Fibroblast of mammary gland (primary cell): ENCODE measurements at places on chromosomes 4 and X.

GRCh38 chr4:41176340-41176739 lies 38.0 kb downstream of the APBB2 start:
- DNase-seq: peak; percentile 74

DNA sequence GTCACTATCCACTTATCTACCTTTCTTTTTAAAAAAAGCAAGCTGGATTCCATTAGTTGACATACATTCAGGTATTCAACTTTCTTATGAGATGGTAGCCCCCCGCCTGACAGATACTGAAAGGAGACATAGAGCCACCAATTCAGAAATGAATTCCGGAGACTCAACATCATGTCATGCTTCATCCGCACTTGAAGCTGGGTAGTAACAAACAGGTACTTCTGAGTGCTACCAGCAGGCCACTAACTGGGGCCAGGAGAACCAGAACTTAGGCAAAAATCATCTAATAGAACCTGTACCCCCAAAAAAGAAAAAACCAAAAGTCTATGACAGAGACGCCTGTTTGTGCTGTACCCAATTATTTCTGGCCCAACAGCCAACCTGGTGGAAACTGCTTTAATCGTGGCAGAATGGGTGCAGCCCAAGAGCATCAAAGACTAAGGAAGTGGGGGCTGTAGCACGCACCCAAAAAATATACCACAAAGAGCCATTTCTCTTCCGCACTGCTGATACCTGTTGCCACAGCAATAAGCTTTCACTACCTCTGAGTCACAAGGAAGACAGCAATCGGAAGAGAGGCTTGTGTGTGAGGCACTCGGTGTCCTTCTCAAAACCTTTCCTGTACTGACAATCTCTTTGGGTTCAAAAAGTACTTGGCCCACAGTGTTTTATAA lies 84.8 kb downstream of the AFAP1 start:
- DNase-seq: no peak

- DNase-seq: no peak
Measured at GRCh38 chr4:67723949-67724348, 23.0 kb upstream of the UBA6 start.

GRCh38 chr4:106677213-106677612 lies 308.6 kb upstream of the GIMD1 start:
- no peak for DNase-seq

GRCh38 chr4:123941306-123941705 lies 544.7 kb downstream of the SPRY1 start:
- DNase-seq: peak; percentile 30

DNA sequence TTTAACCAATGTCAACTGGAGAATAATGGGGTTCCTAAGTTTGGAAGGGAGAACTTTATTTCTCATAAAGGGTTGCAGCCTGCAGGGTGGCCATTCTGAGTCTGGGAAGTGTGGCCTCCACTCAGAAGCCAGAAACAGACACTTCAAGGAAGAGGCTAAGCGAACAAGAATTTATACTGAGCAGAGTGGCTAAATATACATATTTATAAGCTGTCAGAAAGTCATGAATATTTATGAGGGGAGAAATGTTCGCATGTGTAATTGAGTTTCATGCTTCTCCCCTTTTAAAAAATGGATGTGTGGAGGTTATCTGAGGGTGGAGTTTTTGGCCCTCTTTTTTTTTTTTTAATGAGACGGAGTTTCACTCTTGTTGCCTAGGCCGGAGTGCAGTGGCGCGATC lies 78.1 kb upstream of the PLAC8 start:
- DNase-seq: no peak

- no peak for DNase-seq
Measured at GRCh38 chrX:16119353-16120220, 3.8 kb upstream of the GRPR start.

DNA sequence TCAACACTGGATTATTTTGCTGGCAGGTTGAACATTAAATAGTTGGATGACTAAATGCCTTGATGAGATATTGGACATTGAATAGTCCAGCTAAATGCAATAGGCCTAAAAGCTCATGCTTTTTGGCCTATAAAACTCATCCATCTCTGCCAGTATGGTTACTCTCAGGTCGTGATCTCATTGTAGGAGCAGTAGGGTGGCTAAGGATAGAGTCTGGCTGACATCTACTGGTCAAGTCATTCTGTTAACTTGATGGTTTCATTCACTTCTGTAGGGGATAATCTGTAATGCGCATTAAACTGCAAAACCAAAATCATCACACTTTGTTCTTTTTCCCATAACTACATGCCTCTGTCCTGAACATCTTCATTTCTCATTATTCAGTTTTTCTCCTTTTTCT lies 227.0 kb downstream of the DKK2 start:
- DNase-seq: peak; percentile 64

DNA sequence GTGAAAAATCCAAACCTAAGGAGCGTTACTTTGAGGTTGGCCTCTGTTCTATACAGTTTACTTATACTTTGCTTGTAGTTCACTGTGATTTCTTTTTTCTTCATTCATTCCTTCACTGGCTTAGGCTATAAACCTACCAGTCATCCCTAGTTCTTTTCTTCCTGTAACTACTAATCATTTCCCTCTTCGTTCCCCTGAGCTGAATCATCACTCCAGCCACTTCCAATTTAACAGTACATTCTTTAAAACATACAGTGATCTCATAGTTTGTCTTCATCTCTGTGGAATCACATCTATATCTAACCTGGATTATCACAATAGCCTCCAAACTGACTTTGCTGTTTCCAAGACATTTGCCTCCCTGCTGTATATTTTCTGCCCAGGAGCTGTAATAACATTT lies 25.2 kb upstream of the NPFFR2 start:
- peak; percentile 69 for DNase-seq

DNA sequence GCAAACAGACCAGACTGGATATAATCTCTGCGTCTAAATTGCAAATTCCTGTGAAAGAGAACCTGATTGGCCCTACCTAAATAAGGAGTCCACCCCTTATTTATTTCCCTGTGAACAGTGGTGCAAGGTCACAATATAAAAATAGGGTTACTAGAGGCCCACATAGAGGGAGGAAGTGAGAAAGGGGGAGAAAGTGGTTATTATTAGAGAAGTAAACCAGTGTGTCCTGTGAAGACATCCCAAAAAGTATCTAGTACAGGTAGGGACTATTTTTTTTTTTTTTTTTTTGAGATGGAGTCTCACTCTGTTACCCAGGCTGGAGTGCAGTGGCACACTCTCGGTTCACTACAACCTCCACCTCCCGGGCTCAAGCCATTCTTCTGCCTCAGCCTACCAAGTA lies 15.0 kb upstream of the FRYL start:
- no peak for DNase-seq

DNA sequence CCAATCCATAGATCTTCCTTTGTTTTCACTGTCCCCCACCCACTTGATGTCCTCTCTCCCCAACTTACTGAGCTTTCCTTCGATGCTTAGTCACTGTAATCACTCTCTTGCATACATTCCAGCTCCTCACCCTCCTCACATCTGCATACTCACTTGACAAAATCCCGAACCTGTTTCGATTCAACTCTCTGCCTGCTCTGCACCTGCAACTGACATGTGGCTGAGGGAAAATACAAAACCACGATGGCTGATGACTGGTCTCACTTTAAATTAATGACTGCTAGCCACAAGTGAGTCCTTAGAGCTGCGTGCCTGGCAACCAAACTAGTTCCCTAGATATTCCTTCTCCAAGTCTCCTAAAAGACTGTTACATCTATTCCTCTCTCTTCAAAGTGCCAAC lies 70.4 kb upstream of the FHL1 start:
- DNase-seq: no peak

DNA sequence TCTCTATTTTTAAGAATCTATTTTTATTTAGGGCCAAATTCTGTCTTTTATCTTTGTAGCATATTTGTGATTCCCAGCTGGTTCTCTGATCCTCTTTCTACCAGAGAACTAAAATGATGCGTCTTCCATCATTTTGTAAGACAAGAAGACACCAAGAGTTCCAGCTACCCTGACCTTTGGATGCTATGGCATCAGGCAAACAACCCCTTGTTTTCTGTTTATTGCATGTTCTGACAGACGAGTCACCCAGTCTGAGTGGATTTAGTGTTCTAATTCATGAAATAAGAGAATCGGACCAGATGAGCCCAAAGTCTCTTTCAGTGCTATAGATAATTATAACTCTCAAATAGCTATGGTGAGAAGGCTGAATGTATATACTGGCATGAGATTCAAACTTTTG lies 69.7 kb downstream of the ZFYVE28 start:
- peak; percentile 8 for DNase-seq

DNA sequence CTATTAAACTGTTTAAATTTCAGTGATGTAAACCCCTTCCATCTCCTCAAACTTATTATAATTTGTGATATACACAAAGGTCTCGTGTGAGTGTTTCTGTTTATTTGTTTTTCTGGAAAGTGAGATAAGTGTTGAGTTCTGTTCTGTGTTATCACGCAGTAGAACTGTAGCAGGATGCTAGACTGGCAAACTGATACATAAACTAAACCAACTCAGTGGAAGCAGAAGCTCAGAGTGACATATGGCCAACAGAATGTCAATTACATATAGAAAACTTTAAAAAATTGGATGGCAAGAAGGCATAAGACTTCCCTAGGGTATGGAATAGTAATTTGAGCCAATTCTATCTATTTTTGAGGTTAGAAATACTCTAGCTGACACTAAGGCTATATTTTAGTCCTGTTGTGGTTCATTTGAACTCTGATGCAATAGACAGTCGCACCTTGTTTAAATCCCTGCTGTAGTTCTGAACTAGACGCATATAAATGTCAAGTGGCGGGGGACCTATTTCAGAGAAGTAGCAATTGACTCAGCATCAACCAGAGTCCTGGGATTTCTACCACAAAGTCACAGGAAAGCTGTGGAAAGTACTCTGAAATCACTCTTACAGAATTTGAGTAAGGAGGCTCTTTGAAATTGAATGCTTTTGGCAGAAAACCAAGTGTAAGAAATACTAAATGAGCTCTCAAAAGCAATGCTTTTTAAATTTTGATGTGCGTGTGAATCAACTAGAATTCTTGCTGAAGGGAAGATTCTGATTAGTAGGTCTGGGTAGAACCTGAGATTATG lies 294.4 kb downstream of the INPP4B start:
- no peak for DNase-seq

- peak; percentile 96 for DNase-seq
Measured at GRCh38 chr4:76753814-76754213, 144.1 kb downstream of the SOWAHB start.

GRCh38 chrX:41559235-41560052 lies 112.3 kb downstream of the NYX start:
- peak; percentile 95 for DNase-seq

DNA sequence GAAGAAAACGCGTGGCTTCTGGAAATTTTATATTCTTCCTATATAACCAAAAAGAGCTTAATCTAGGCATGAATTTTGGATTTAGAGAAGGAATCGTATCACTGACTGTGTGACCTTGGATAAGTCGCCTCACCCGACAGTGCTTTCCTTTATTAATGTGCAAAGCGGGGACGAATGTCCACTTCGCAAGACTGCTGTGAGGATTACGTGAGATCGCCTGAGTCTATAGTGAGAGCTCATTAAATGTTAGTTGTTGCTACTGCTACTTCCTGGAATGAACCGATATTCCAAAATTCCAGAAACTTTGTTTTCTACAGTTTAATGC lies 448 bp upstream of the TBC1D8B start:
- DNase-seq: no peak

GRCh38 chrX:20521222-20521621 lies 254.5 kb upstream of the RPS6KA3 start:
- peak; percentile 76 for DNase-seq

DNA sequence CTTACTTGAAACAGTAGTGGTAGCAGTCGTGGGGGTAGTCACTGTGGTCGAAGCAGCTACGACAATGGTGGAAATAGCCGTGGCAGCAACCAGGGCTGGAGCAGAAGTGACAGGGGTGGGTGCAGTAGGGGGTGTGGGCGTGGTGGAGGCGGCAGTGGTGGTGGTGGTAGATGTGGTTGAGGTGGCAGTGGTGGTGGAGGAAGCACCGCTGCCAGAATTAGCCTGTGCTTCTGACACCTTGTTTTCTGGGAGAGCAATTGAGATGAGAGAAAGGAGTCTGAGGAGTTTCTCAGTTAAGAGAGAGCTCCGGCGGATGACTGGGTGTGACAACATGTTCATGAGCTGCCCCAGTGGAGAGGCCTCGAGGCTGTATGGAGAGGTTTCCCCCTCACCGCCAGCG lies 113.5 kb upstream of the HSD17B10 start:
- no peak for DNase-seq

GRCh38 chrX:23478561-23478960 lies 143.9 kb downstream of the PTCHD1 start:
- DNase-seq: no peak

DNA sequence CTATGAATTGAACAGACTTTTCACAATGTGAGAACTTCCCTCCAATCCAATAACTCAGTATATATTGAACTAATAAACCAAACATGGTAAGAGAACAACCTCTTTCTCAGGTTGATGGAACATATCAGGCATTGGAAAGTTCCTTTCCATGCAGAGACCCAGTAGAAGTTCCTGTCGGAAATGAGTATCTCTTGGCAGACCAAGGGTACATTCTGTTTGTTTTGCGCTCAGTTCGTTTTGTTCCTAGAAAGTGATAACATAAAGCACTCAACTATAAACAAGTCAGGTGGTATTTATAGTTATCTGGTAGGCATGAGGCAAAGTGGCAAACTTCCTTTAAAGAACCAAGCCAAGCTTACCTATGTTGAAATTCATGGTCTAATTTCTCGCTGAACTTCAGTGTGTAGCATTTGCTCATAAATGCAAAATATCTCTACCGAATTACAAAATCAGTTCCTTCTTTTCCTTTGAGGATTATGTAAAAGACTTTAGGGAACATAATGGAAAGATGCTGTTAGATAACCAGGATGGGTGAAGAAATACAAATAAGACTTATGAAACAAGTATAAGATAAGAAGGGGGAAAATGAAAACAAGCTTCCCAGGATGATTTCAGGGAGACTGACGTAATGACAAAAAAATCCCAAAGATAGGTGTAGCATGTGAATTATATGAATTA lies 120.3 kb downstream of the ARHGAP24 start:
- no peak for DNase-seq

GRCh38 chr4:100317032-100317864 lies 127.0 kb upstream of the DDIT4L start:
- DNase-seq: peak; percentile 49

GRCh38 chr4:122604146-122604545 lies 16.7 kb downstream of the IL21 start:
- no peak for DNase-seq

DNA sequence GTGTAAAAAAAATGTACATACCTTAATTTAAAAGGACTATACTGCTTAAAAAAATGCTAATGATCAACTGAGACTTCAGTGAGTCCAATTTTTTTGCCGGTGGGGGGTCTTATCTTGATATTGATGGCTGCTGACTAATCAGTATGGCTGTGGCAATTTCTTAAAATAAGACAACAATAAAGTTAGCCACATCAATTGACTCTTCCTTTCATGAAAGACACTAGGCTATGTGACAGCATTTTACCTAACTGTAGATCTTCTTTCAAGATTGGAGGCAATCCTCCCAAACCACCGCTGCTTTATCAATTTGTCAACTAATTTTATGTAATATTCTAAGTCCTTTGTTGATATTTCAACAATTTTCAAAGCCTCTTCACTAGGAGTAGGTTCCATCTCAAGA lies 116.1 kb downstream of the FBXW7 start:
- no peak for DNase-seq

GRCh38 chrX:48474127-48474526 lies 1.9 kb upstream of the FTSJ1 start:
- peak; percentile 43 for DNase-seq
